ENCODE measurements at places on chromosomes 6 and 20.
A peak's percentile ranks its signal among the peaks of the same experiment; 100 is the strongest.

GRCh38 chr6:152950240-152950639, 32.6 kb downstream of the FBXO5 start:
- DNase-seq, result no peak

DNA sequence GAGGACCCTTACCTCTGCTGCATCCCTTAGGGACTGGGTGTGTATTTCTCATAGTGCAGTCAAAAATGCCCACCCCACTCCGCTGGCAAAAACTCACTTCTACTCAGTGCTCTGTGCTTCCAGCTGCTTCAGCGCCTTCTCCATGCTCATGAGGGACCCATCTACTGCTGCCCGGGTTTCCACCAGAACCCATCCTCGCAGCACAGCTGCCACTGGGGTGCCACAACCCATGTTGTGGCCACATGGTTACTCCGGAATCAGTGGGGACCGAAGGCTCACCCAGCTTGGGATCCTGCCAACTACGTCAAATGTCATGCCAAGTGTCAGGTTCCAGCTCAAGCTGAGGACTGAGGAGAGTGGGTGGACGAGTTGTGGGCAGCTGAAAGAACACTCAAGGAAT, 774.2 kb upstream of the EYS start:
- no peak for DNase-seq

DNA sequence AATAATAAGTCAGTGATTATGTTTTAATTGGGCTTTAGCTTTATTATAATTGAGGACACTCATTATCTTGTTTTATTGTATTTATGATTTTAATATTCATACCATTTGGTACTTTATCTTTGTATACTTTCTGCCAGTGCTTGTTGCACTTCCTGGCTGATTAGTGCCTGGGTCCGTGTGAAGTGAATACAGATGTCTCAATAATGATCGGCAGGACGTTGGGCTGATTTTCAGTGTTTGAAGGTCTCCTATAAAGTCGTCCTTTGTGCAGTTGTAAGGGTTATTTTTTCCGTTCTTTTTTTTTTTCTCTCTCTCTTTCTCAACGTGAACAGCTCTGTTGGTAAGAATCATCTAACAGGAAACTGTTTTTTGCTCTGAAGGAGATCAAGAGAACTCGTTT, 450.0 kb upstream of the POU3F2 start:
- no peak for DNase-seq

GRCh38 chr20:11242320-11242719, 568.5 kb upstream of the JAG1 start:
- no peak for DNase-seq

DNA sequence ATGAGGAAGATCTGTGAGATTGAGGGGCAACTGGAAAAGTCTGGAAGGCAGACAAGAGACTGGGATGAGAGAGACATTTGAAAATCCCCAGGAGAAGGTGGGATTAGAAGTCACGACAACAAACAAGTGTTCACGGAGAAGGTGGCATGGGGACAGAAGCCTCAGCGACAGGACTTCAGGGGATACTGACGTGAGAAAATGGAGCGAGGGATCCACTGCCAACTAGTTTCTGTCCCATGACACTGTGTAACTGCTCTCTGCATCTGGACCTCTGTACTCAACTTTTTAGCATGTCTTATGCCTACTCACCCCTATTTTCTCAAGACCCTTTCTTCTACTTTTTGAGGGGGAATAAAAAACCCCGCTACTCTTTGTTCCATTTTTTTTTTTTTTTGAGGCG, 18.3 kb upstream of the ZBTB2 start:
- DNase-seq, result no peak

DNA sequence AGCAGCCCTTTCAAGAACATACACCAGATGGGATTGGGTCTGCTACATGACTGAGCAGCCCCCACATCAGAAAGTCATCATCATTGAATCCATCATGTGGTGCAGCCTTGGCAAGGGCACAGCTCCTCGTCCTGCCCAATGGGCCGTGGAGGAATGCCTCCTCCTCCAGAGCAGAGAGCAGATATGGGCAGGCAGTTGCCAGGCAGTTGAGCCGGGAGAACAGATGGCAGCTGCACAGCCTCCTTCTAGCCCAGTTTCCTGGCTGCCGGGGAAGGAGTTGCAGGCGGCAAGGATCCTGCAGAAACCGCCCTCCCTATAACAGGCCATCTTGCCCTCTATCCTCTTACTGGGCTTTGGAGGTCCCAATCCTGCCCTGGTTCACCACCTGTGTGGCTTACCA, 11.9 kb upstream of the ZFAND3 start:
- DNase-seq, result no peak

DNA sequence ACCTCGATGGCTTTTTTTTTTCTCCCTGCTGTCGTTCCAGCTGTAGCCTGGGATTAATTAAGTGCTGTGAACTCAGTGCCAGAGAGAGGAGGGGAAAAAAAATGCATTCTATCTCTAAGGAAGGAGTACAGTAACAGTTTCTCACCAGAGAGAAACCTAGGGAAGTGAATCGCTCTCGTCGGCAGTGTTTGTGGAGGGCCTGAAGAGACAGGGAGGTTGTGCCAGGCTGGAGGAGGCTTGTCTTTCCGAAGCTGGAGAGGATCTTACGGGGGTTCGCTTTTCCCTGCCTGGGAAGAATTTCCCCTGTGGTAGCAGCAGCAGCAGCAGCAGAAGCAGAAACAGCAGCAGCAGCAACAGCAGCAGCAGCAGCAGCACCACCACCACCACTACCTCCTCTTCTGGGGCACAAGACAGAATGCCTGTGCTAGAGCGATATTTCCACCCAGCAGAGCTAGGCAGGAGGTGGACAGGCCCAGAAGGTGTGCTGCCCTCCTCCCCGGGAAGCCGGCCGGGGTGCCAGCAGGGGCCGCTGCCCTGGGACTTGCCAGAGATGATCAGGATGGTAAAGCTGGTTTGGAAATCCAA, 186.5 kb downstream of the PDE7B start:
- no peak for DNase-seq

GRCh38 chr6:20688710-20689500, 154.6 kb downstream of the CDKAL1 start:
- DNase-seq, result no peak

- peak; percentile 73 for DNase-seq
Observed at GRCh38 chr6:30884521-30885480, 482 bp downstream of the DDR1 start.

GRCh38 chr6:53104916-53105315, 39.7 kb downstream of the FBXO9 start:
- DNase-seq, result no peak

GRCh38 chr20:15036948-15037347, 699.5 kb upstream of the FLRT3 start:
- DNase-seq, result no peak

GRCh38 chr6:125066140-125066539, 87.4 kb upstream of the TPD52L1 start:
- DNase-seq, result no peak

- peak; percentile 31 for DNase-seq
Observed at GRCh38 chr6:52286798-52287432, 2.4 kb upstream of the MCM3 start.

- DNase-seq, result no peak
Observed at GRCh38 chr6:35683267-35683666, 5.4 kb downstream of the FKBP5 start.

- no peak for DNase-seq
Observed at GRCh38 chr20:6295127-6295866, 172.5 kb upstream of the FERMT1 start.

Measured in 8988T (cell line).